Small intestine (tissue), 16 donors: ENCODE measurements at places on chromosomes 4 and X.
A peak's percentile ranks its signal among the peaks of the same experiment; 100 is the strongest.

- DNase-seq, result no peak
Observed at GRCh38 chrX:149003863-149004660, 501.0 kb downstream of the IDS start.

GRCh38 chrX:51694254-51694653 is 11.6 kb upstream of the CENPVL2 start:
- DNase-seq, result no peak

GRCh38 chr4:139521754-139522401 is 34.1 kb downstream of the SETD7 start:
- no peak for DNase-seq

GRCh38 chr4:5784960-5785611 is 74.1 kb downstream of the EVC start:
- no peak for DNase-seq

- no peak for DNase-seq
Observed at GRCh38 chrX:153588782-153589446, 10.0 kb downstream of the CCNQ start.

DNA sequence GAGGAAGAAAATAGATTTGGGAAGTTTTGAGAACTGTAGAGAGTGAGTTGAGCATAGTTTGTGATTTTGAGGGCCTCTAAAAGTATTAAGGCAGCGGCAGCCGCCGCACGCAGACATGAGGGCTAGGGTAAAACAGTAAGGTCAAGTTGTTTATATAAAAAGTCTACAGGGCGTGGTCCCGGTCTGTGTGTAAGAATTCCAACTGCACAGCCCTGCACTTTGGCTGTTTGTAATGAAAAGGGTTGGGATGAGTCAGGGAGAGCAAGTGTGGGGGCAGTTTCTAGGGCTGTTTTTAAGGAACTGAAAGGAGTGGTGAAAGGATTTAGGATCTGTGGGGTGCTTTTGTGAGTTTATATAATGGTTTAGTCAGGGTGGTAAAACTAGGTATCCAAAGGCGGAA is 55.0 kb downstream of the BEX3 start:
- no peak for DNase-seq

- no peak for DNase-seq
Observed at GRCh38 chrX:1531096-1531890, 5.7 kb downstream of the P2RY8 start.

- peak; percentile 92 for DNase-seq
Observed at GRCh38 chr4:38179690-38180377, 219.6 kb downstream of the PTTG2 start.

DNA sequence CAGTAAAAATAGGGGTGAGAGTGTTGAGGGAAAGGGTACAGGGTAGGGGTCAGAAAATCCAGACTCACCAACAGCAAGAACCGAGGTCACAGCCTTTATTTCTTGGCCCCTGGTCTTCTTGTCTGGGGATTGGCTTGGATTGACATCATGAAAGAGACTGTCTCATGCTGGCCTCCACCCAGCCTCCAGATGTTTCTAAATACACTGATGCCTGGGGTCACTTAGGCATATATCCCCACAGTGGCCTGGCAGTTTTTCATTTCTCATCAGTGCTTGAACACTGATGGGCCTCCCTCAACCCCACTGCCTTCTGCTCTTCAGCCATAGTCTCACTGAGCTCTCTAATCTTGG is 173.9 kb downstream of the RTL9 start:
- no peak for DNase-seq

GRCh38 chr4:5081441-5081999 is 30.2 kb downstream of the STK32B start:
- DNase-seq, result no peak

GRCh38 chr4:89889289-89889688 is 5.4 kb upstream of the MMRN1 start:
- no peak for DNase-seq

GRCh38 chr4:90027565-90027964 is 99.6 kb upstream of the CCSER1 start:
- no peak for DNase-seq

GRCh38 chr4:169807934-169808509 is 50.3 kb upstream of the HPF1 start:
- DNase-seq, result no peak

DNA sequence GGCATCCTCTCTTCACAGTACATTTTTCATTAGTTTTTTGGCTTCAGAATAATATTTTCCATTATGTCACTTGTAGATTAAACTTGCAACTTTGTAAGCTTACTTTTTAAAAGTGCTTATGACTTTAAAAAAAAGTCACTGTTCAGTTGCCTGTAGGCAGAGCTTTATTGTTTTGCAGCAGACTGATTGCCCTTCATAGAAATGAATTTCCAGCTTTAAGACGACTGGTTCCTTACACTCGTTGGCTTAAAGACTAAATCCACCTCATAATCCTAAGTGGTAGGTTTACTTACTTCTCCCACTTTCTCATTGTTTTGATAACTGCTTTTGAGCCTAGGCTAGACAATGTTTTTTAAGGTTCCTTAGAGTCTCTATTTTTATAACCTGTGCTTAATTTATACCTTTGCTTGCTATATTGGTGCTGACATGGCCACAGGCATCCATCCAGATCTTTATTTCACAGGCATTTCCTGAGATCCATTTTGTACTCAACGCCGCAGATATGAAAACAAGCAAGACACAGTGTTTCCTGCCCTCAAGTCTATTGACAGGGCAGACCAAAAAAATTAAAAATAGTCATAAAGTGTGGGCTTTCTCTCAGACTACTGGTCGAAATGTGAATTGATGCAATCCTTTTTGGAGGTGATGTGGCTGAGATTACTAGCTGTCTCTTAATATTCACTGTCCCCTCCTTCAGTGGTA is 12.6 kb upstream of the IL13RA2 start:
- no peak for DNase-seq

DNA sequence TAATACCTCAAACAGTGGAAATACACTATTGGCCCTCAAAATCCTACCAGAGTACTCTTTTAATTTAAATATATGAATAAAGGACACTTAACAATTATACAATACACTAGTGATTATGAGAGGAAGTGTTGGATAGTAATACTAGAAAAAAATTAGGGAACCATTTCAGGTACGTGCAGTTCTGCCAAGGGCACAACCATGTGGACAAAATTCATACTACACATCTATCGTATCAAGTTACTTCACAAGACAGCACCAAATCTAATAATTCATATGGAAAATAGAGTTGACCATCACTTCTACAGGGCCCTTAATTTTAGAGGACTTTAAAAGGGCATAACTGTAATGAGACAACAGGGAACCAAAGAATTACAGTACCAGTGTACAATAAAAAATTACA is 69.2 kb upstream of the ZCCHC13 start:
- no peak for DNase-seq

GRCh38 chr4:130336585-130337217 is 1240.7 kb downstream of the C4orf33 start:
- DNase-seq, result no peak

GRCh38 chr4:3679851-3680311 is 86.3 kb upstream of the ADRA2C start:
- no peak for DNase-seq

DNA sequence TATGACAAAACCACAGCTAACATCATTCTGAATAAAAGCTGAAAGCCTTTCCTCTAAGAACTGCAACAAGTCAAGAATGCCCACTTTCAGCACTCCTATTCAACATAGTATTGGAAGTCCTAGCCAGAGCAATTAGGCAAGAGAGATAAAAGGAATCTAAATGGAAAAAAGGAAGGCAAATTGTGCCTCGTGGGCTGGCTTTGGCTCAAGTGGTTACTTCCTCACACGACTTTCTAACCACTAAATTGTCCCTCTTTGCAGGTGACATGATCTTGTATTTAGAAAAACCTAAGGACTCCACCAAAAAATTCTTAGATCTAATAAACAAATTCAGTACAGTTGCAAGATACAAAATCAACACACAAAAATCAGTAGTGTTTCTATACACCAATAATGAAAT is 57.2 kb downstream of the SCML2 start:
- no peak for DNase-seq

GRCh38 chrX:9785254-9785943 is 830 bp upstream of the SHROOM2 start:
- peak; percentile 65 for DNase-seq

DNA sequence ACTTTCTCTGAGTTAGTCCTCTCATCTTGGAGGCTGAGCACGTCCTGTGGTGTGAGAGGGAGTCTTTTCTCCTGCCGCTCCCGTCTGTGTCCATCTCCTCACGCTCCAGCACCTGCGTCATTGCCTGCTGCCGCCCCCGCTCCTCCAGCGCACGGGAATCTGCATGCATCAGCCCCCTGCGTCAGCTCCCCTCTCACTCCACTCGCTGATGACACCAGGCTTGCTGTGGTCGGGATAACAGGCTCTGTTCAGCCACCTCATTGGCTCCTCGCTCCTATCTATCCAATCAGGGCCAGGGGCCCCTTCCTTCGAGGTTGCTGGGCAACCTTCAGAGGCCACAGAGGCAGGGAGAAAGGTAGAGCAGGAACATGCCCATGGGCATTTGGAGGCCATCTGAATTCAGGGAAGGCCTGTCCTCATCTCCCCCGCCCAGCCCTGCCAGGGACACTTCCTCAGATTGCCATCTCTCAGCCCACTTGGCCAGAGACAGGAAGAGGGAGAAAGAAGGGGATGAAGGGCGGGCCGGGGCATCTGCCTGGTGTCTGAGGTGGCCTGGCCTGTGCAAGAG is 9.3 kb downstream of the ZNF185 start:
- DNase-seq, result peak; percentile 17

DNA sequence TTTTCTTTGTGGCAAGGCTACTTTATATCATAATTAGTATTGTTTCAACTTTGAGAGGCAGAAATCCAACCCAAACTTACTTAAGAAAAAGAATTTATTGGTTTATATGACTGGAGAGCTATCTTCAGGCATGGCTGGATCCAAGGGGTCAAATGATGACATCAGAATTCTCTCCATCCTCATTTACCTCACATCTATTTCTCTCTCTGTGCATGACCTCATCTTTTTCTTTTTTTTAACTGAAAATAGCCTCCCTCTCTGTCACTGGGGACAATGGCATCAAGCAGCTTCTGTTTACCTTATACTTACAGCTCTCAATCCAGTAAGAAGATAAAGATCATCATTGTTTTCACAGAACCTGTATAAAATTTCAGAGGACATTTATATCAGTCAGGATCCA is 12.0 kb upstream of the EXOC1L start:
- DNase-seq, result no peak

DNA sequence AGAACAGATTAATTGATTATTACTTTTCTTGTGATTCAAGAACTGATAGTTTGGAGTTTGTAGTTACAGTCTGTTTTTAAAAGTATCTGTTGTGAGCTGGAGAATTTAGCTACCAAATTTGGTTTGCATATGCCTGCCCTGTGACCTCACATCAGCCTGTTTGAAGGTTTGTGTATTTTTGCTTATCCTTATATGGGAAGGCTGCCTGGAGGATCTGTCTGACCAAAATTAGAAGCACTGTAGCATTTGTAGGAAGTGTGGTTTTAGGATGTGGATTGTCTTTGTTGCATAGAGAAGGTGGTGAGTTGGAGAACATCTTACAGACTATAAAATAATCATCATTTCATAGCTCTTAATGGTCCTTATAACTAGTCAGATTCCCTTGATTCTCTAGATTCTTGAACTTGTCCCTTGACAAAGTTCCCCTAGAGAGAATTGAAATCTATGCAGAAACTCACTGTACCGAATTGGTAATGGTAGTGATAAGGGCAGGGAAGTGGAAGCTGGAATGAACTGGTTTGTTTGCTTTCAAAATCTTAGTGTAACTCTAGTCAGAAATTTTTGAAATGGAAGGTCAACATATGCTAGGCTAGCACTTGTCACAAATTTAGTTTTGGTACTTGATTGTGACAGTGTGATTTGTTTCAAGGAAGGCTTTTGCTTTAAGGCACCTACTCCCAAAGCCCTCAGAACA is 57.3 kb downstream of the SH3BGRL start:
- no peak for DNase-seq

DNA sequence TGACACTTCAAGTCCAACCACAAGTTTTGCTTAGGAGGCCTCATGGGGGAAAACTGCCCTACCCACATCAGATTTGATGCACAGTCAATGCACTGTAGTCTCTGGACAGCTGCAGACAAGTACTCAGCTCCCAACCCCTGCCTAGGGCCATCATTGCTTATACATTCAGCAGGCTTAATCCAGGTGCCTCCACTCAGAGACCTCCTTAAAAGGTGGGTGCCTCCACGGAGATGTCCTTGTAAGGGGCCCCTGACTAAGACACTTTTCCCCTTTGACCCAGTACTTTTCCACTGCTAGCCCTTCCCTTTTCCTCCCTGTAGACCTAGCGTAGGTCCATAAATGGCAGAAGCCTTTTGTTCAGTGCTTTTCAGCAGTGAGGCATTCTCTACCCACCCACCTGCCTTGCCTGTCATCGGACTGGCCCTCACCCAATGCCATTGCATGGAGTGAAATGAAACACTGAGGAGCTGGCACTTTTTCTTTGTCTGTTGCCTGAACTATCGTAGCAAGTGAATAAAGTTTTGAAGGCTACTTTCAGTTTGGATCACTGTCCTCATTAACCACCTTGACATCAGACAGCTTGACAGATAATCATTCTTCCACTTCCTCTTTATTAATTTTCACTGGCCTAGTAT is 23.8 kb upstream of the PLK4 start:
- no peak for DNase-seq

- DNase-seq, result no peak
Observed at GRCh38 chr4:7004331-7004730, 38.8 kb upstream of the TADA2B start.

- DNase-seq, result no peak
Observed at GRCh38 chr4:106095408-106095807, 200.1 kb downstream of the NPNT start.

GRCh38 chrX:20402956-20403355 is 136.2 kb upstream of the RPS6KA3 start:
- DNase-seq, result no peak

GRCh38 chr4:152278172-152278504 is 257.8 kb downstream of the FBXW7 start:
- no peak for DNase-seq

DNA sequence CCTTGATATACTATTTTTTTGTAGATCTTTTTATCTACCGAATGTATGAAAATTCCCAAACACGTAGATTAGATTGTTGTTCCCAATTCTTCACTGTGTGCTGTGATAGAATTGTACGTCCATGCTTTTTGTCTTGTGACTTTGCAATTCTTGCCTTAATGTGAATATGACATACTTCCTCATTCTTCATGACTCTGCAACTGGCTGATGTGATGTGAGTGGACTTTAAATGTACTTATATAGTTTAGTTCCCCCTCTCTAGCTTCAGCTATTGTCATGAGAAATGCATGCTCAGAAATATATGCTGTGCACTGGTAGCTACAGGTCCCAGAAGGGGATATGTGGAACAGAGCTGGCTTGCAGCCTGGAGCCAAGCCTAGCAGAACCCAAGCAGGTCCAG is 89.4 kb downstream of the FTHL17 start:
- DNase-seq, result no peak

- peak; percentile 42 for DNase-seq
Observed at GRCh38 chr4:17646693-17647092, 32.3 kb downstream of the MED28 start.

GRCh38 chrX:39910651-39911050 is 187.1 kb downstream of the BCOR start:
- DNase-seq, result no peak
